ENCODE measurements at places on chromosomes 3 and 15. TPM values are rescaled to one million over a fixed set of nuclear protein-coding genes. Genes with fewer than 3 reads are reported as not detected.

GRCh38 chr15:65906396-65906795 lies 37.1 kb downstream of the RAB11A start:
- no peak for DNase-seq

- no peak for DNase-seq
Measured at GRCh38 chr3:71309886-71310285, 273.6 kb downstream of the FOXP1 start.

The RLBP1 gene
- not detected for total RNA-seq

The OR5K2 gene
- not detected for total RNA-seq

- DNase-seq = no peak
Measured at GRCh38 chr3:174202116-174202515, 657.0 kb upstream of the NAALADL2 start.

The CYP11A1 gene
- total RNA-seq = 4.3 TPM

DNA sequence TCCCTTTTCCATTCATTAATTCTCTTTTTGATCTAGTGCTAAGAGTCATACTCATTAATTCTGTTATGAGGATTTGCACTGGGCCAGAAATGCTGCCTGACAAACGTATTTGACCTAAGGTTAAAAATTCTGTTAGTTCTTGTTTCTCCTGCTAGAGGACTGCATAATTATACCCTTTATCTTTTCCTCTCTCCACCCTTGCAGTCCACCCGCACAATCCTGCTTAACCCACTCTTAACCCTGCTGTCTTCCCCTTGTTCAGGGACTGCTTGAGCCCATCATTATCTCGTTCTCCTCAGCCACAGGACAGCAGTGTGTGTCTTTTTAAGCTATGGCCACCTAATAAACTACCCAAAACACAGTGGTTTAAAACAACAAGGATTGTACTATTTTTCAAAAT lies 31.1 kb upstream of the DYNC1LI1 start:
- no peak for DNase-seq

The CACNA2D2 gene
- total RNA-seq = 1.8 TPM

The NMB gene
- 15.4 TPM for total RNA-seq

The SLC2A2 gene
- total RNA-seq = not detected

The DPPA4 gene
- total RNA-seq = not detected

DNA sequence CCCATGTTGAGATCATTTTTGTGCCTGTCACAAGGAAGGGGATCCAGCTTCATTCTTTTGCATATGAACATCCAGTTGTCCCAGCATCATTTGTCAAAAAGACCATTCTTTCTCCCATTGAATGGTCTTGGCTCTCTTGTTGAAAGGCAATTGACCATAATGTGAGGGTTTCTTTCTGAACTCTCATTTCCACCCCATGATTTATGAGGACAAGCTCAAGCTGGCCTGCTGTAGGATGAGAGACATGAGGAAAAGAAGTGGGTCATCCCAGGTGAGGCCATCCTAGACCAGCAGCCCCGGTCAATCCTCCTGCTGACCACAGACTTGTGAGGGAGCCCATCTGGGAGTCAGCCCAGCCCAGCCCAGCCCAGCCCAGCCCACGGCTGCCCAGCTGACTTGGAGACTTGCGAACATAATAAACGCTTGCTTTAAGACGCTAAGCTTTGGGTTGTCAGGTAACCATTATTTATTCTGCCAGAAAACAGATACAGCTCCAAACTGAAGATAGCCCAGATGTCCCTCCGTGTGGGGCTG lies 69.0 kb downstream of the LINGO1 start:
- no peak for DNase-seq

- DNase-seq = no peak
Measured at GRCh38 chr3:33749546-33750210, 31.6 kb upstream of the CLASP2 start.

DNA sequence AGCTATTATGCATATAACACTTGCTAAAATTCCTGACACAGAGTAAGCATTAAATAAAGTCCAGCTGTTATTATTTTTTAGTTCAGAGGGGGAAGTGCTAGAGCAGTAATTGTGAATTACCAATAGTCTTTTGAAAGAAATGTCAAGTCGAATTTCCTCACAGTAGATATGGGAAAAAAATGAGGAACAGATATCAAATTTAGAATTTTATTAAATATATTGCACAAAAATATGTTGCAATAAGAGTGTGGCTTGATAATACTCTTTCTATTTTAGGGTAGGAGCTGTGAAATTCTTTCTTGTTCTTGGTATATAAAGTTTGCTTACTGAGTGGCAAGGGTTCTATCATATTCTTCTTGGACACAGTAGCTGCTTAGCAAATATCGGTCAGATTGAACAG lies 181.3 kb downstream of the NFKBIZ start:
- no peak for DNase-seq

DNA sequence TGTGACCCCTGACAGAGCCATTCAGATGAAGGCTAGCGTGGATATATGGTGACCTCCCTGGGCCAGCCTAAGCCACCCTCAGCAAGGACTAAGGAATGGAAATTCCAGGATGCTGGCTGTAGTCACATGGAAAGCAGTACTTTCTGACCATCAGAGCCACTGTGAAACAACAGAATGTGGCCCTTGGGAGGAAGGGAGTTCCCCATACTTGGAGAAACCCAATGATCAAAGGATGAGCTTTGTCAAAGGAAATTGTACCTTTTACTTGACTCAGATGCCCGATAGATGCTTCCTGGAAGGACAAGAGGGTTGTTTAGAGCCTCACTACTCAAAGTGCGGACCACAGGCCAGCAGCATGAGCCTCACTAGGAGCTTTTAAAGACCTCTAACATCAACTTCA lies 484.5 kb upstream of the PROK2 start:
- DNase-seq = no peak

DNA sequence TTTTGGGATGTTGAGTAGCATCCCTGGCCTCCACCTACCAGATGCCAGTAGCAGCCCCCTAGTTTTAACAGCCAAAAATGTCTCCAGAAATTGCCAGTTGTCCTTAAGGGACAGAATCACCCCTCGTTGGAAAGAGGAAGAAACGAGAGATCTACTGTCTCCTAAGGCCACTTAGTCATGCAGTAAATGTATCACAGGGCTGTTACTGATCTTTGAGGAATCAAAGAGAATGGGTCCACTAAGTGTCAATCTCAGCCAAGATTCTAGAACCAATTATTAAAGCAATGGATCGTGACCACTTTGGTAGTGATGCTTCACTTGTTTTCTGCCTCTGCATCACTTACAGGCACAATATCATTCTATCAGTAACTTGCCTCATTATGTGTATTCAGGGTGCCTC lies 26.4 kb downstream of the POLG start:
- no peak for DNase-seq

Measured in sciatic nerve (tissue), 2 donors.